ENCODE measurements at places on chromosomes 6 and 20.

DNA sequence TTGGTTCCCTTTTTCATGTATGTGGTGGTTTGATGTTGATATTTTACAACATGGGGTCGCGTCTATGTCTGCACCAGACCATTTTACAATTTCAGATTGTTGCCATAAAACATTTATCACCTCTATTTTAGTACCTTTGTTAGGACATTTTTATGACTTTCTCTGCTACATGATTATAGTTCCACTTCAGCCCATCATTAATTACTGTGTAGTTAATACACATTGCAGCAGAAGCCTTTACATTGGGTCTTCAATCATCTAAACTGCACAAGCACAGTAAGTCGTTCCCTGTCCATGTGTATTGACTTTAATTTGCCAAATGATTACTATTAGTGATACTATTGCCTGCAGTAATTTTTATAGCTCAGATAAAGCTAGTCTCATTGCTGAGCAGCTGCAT is 15.7 kb upstream of the TMEM217 start:
- DNase-seq = no peak

- no peak for DNase-seq
Measured at GRCh38 chr6:11631008-11631407, 93.5 kb downstream of the TMEM170B start.

- DNase-seq = no peak
Measured at GRCh38 chr6:150934380-150934779, 68.9 kb downstream of the MTHFD1L start.

- peak; percentile 64 for DNase-seq
Measured at GRCh38 chr20:5918856-5919625, 31.3 kb downstream of the TRMT6 start.

DNA sequence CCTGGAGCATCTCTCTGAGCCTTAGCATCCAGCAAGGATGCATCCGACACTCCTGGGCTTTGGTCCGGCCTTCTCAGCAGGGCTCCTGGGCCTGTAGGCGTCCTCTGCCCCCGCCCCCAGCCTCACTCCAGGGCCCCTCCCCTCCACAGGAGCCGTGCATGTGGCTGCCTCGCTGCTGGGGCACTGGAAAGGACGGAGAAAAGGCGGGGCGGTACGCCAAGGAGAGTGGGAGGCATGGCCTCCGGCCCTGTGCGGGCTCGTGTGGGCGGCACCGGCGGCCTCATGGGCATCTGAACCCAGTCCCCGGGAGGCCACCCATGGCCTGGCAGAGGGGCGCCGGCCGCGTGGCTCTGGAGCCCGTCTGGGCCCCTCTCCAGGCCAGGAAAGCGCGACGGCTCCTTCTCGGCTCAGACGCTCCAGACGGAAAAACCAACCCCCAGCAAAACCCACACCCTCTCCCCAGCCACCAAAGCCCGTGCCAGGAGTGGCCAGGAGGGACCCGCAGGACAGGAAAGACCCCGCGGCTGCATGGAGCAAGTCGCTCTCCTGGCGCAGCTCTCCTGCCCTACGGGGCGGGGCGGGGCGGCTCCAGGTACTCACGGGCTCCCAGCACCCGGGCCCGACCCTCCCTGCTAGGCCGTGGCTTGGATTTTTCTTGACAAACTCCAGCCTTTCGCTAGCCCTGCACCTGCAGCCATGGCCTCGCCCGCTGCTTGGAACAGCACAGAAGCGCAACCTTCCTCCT is 419.9 kb downstream of the QKI start:
- no peak for DNase-seq

GRCh38 chr6:142489722-142490610 is 188.2 kb downstream of the ADGRG6 start:
- no peak for DNase-seq

DNA sequence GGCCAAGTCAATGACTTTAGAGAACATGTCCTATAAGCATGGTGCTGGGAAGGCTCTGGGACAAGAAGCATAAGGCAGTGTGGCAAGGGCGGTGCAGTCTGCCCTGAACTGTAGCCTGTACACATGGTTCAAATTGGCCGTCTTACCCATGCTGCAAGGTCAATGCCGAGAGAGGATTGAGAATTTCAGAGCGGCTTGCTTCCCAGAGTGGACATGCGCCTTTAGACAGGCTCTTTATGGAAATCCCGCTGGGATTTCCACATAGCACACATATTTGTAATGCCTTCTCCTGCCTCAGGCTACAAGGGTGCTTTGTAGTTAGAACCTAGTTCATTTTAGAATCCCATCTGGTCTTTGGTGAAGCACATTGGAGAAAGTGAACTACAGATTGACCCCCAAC is 36.1 kb upstream of the CEP162 start:
- DNase-seq = no peak

- no peak for DNase-seq
Measured at GRCh38 chr6:5314191-5314865, 53.0 kb downstream of the FARS2 start.

GRCh38 chr6:25748049-25748448 is 6.5 kb upstream of the SLC17A4 start:
- no peak for DNase-seq

DNA sequence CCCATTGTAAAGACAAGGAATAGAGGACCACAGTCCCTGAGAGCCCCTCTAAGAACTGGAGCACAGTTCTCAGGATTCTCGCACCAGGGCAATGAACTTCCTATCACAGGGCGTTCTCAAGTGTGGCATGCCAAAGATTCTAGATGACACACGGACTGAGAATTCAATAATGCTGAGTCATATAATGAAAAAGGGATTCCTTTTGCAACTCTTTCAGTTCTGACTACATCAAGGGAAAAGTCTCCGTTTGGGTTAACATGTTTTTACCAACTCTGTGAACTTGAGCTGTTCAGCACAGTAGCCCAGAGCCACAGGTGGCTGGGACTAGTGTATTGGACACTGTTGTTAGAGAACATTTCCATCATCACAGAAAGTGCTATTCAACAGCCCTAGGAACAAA is 3.4 kb downstream of the MED20 start:
- DNase-seq = no peak

GRCh38 chr20:17910828-17911294 is 57.7 kb downstream of the SNX5 start:
- no peak for DNase-seq

- peak; percentile 66 for DNase-seq
Measured at GRCh38 chr20:62964700-62965099, 12.2 kb downstream of the SLC17A9 start.

DNA sequence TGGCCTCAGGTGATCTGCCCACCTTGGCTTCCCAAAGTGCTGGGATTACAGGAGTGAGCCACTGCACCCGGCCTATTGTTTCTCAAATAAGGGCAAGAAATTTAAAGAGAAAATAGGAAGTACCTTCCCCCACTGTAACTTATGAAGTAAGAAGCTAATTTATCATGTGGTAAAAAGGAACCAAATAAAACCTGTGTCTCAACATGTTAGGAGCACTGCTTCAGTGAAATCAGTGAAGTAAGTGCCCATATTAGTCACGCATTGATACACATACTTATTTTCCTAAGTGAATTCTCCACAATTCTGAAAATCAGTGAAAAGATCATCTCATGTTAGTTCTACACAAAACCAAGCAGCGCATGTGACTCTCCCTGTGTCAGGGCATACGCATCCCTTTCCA is 14.2 kb upstream of the LPA start:
- DNase-seq = no peak

- DNase-seq = no peak
Measured at GRCh38 chr20:38970302-38970701, 8.2 kb downstream of the DHX35 start.

DNA sequence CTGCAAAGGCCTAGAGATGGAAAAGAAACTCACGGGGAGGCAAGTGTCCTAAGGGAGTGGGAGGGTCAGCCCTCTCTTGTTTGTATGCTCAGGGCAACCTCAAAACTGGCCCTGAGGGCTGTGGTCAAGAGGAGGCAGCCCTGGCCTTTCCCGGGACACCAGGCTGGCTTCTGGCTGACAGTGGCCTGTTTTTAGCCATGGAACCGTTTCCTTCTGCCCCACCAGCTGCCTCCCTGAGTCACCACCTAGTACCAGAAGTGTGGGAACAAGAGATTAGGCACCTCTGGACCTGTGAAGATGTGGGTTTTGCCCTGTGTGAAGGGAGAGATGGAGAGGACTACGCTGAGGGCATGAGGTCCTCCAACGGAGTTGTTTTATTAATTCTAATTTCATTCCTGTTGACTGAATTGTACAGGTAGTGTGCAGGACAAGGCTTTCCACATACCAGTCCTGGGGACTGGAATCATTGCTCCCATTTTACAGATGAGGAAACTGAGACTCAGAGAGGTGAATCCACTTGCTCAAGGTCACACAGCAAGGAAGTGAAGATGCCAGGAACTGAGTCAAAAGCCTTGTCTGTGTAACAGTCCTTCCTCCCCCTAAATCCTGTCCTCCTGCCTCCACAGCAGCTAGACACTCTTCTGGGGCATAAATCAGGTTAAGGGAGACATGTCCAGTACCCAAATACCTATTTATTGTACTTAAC is 5.5 kb downstream of the FOXS1 start:
- DNase-seq = peak; percentile 40

- no peak for DNase-seq
Measured at GRCh38 chr6:2960935-2961334, 10.4 kb downstream of the SERPINB6 start.

- no peak for DNase-seq
Measured at GRCh38 chr20:2374346-2375125, 6.2 kb upstream of the TGM6 start.

DNA sequence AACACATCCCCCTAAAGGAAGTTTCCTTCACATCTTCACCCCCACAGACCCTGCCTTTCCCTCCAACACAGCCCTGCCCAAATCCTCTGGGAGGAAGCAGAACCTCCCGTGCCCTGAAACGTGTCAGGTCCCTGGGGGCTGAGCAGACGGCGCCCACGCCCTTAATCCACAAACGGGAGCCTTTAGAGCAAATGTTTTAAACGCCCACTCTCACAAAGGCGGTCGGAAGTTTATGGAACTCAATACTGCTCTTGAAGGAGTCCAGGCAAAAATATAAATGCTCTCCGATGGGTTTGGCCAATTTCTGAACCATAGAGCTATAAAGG is 237.1 kb upstream of the AFDN start:
- no peak for DNase-seq

- DNase-seq = no peak
Measured at GRCh38 chr20:51284176-51284575, 258.3 kb downstream of the NFATC2 start.

- DNase-seq = peak; percentile 63
Measured at GRCh38 chr6:52574709-52575501, 2.0 kb downstream of the TRAM2 start.

DNA sequence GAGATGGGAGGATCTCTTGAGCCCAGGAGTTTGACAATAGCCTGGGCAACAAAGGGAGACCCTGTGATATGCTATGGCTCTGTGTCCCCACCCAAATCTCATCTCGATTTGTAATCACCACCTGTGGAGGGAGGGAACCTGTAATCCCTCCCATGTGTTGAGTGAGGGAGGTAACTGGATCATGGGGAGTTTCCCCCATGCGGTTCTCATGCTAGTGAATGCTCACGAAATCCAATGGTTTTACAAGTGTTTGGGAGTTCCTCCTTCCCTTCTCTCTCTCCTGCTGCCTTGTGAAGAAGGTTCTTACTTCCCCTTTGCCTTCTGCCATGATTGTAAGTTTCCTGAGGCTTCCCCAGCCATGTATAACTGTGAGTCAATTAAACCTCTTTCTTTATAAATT is 3.4 kb downstream of the NUDT3 start:
- DNase-seq = no peak

GRCh38 chr20:48682529-48683363 is 145.1 kb downstream of the PREX1 start:
- peak; percentile 23 for DNase-seq

DNA sequence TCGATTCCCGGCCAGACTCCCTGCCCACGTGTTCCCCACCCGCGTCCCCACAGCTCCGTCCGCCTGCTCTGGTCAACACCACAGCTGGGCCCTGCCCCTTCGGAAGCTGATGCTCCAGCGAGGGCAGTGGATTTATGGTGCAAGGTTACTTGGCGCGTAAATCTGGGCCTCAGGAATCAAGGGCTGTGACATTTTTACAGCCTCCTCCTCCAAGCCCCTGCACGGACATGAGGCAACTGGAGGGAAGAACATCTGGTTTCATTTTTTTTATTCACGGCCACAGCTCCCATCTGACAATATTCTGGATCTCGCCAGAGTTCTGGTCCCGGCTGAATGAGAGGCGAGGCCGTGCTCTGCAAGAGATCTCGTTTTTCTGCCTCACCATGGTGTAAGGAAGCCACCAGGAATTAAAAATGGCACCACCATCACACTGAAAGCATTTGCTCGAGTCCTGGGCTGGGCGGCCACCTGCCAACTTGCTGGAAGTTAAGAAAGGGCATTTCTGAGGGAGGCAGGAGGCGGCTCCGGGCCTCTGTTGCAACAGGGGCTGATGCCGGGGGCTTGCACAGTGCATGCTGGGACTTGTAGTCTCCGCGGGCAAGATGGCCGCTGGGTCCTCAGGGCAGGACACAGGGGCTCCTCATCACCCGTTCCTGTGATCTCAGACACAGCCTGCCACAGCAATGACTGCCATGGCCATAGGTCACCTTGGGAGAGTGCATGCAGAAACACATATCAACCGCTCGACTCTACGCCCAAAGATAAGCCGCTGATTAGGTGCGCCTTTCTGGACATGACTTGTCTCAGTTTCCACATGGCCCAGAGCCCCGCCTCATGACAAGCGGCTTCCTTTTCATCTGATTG is 148.5 kb downstream of the LY86 start:
- DNase-seq = peak; percentile 28

GRCh38 chr6:125211352-125211751 is 57.8 kb downstream of the TPD52L1 start:
- DNase-seq = no peak

GRCh38 chr6:135866445-135867123 is 15.1 kb downstream of the PDE7B start:
- no peak for DNase-seq

DNA sequence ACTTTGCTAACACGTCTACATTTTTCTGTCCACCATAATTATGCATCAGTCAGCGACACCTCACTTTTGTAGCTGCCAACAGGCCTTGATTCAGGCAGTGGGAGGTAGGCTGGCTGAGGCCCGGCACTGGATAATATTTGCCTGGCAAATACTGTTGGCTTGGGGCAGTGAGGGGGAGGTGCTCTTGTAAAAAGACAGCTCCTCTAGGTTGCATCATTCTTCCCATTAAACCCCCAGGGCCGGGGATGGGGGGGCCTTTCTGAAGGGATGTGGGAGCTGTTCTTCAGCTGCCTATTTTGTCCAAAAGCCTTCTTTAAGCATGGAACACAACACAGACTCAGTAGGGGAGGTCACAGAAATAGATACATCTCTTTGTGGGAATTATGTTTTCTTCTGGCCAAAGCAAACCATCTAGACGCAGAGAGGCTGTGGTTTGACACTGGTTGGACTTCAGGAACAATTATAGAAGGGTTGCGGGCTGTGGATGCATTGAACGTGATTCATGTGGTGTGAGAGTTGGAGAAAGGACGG is 338.3 kb upstream of the NT5E start:
- no peak for DNase-seq

DNA sequence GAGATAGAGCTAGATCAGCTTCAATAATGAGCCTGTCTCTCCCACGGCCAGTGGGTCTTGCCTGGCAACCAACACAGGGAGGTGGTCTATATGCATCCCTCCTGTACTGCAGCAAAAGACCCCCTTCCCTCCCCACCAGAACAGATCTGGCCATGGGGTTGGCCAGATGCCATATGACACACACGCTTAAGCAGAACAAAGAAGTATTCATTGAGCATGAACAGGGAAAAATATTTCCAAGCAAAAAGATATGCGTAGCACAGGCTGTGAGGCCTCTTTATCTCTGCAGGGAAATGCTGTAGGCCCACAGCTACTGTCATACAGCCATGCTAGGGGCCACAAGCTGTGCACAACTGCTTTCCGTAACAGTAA is 73.4 kb upstream of the NRSN1 start:
- no peak for DNase-seq

GRCh38 chr6:160882791-160883279 is 108.7 kb upstream of the MAP3K4 start:
- no peak for DNase-seq

- no peak for DNase-seq
Measured at GRCh38 chr6:32639440-32640394, 2.5 kb downstream of the HLA-DQA1 start.

Data from common myeloid progenitor, CD34-positive (primary cell).